ENCODE measurements at places on chromosomes 12 and 14.

DNA sequence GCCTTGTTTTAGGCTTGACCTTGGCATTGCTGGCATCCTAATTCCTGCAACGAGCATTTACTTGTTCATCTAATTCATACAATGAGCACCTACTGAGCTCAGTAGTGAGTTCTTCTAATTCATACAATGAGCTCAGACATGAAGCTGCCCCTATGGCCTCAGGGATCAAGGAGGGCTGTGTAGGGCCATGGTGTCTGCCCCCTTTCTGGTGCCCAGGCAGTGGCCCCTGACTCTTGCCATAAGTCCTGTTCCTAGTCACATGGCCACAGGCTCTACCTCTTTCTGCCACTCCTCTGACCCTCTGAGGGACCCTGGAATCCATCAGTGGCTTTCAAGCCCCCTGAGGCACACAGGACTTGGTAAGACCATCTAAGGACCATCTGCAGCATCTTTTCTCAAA, 148.8 kb downstream of the ZFP36L1 start:
- DNase-seq = no peak

DNA sequence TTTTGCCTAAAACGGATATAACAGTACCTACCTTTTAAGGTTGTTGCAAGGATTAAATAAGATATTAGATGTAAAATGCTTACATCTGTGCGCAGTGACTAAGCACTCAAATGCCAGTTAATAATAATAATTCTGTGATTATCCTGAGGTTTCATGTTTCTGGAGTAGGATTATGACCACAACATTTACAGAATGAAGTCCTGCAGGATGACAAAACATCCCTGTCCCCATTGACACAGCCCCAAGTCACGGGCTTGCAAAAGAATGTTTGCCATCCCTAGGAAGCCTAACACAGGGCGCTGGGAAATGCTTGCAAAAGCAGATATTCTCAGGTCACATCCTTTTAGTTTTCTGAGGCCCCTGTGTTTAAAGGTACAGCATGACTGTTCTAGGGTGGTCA, 20.1 kb downstream of the SUSD6 start:
- peak; percentile 19 for DNase-seq

- peak; percentile 85 for DNase-seq
These were observed 152.5 kb upstream of the BTG1 start for GRCh38 chr12:92297932-92298696.

DNA sequence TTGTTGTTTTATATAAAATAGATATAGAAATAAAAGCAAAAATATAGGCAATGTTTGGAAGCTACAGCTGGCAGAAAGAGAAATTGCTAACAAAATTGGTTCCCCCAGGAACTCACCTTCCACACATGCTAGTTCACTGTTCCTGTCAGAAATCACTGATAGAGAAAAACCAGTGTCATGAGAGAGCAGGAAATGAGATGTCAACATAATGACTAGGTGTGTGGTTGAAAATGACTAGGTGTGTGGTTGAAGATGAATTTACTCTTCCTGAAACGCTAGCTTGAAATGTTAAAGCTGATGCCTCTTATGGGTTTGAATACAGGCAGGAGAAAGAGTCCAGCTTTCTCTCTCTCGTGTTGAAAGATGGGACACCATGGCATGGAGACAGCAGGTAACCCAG, 216.3 kb downstream of the C12orf42 start:
- no peak for DNase-seq

DNA sequence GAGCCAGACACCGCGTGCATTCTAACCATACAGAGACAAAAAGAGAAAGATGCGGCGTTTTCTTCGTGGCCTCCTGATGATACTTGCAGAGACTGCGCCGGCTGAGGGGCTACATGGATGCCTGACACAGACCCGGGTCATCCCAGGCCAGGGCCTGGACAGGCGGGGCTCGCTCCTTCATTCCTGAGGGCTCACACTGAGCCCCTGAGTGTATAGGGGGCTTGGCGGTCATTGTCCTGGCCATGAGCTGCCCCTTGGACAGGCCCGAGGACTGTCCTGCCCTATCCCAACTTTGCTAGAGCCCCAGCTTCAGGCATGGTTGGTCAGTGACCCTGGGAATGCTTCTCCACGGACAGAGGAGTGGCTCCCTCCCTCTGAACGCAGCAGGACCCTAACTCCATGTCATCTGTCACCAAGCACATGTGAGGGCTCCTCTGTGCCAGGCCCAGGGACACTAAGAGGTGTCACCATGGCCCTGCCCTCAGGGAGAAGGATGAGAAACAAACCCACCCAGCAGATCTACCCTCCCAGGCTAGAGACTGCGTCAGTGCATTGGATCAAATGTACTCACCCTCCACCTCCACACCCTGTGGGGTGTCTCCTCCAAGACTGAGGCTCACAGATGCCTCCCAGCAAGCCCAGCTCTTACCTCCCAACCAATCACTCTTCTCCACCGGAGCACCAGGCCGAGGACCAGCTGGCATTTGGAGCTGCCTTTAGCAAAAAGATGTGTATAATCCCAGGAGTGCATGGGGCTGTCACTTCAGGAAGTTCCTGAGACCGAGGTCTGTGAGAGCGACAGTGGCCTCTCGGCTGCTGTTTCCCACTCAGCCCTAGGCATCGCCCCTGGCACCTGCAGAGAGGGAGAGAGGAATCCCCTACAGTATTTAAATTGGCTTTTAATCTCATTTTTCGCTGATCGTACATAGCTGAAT, 102.7 kb downstream of the DICER1 start:
- DNase-seq = no peak

DNA sequence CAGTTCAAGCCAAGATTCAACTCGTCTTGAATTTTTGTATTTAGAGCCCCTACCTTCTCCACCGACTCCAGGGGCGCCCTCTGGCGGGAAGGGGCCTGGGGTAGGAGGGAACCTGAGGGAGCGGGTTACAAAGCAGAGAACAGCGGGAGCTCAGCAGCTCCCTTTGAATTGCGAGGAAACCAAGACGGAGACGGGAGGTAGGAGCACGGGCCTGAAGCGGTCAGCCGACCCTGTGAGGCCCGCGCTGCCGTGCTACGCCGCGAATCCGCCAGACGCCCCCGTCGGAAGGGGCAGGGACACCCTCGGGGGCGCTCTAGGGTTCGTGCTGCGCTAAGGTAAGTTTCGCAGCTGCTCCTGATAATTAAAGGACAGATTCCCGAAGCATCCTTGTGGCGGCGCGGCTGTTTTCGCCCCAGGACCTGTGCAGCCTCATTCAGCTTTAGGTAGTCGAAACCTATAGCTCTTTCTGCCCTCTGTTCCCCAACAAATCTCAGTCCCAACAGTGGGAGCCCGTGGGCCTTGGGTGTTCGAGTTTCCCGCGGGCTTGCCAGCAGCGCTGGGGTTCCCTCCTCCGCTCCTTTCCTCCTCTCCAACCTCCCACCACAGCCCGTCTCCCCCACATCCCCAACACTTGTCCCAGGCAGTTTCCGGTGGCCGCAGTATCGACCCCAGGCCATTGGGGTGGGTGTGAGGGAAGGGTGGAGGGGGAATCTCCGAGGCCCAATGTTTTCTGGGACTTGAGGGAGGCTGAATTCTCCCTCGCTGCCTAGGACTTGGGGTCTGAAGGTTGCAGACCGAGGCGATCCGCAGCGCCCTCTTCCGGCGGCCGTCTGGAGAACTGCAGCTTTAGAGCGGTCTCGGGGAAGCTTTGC, 5.1 kb upstream of the NKX2-1 start:
- DNase-seq = no peak

- no peak for DNase-seq
These were observed 184.4 kb upstream of the GRIP1 start for GRCh38 chr12:66863276-66863675.

DNA sequence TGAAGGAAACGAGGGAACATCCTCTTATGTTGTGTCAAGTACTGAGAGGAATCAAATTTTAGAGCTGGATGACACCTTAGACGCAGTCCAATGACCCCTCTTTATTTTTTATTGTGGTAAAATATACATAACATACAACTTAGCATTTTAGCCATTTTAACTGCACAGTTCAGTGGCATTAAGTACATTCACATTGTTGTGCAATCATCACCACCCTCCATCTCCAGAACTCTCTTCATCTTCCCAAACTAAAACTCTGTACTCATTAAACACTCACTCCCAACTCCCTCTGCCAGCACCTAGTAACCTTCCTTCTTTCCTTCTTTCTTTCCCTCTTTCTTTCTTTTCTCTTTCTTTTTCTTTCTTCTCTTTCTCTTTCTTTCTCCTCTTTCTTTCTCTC, 97.2 kb upstream of the SLC24A4 start:
- no peak for DNase-seq

DNA sequence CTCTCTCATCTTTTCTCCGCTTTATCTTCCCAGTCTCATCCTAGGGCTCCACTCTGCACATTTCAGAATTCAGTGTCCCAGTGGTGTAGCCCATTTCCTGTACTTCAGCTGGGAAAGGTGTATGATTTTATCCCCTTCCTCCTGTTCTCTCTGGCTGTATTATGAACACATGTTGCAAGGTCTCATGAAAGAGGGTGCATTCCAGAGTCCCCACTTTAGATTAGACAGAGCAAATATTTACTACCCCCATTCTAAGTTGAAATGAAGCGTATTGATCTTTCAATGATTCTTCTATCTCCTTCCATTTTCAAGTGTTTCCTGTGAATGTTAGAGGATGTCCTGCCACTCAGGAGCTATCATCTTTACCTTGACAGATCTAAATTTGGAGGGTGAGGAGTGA, 123.2 kb downstream of the WIF1 start:
- no peak for DNase-seq

- no peak for DNase-seq
These were observed 70.1 kb upstream of the KRR1 start for GRCh38 chr12:75581515-75581914.

DNA sequence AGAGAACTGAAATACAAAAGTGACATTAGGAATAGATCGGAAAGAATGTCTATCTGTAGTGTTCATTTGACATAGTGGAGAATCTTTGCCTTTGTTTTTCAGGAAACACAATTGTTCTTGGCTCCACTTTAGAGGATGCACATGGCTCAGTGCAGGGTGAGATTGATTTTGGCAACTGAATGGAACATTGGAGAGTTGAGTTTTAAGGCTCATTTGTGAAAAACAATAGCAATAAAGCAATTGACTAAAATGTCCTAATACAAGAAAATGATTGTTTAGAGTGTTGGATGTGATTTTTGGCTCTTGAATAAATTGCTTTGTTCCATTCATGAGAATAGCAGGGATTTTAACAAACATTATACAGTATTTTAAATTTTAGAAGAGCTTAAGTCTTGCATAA, 116.4 kb downstream of the SLC38A1 start:
- no peak for DNase-seq

DNA sequence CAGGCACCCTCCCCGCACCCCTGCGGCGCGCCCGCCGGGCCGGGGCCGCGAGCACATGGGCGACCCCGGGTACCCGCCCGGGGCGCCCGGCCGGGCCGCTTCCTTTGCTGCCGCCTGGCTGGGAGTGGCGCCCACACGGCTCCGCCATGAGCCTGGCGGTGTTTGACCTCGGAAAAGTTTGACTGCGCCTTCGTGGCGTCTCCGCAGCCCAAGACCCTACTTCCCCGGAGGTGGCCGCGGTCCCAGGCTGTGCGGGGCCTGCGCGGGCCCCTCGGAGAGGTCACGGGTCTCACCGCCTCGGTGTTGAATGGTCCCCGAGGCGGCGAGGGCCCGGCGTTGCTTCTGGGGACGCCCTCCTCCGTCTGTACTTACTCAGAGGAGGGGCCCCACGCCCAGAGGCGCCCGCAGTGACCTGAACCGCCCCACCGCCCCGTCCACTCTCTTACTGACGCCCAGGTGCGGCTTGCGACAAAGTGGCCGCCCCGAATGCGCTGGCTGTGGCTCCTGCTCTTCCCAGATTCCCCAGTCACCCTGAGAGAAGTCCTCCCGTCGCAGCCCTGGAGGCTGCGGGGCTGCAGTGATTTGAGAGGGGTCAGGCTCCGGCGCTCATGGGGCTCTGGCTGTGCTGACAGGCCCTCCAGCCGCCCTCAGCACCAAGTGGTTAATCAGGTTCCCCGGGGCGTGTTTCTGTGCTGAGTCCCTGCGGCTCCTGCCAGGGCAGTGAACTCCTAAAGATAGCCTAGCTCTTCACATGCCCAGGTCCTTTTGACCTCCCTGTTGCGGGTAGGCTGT, 5.8 kb downstream of the KMT5A start:
- peak; percentile 26 for DNase-seq

GRCh38 chr14:26773906-26774593, 176.2 kb upstream of the NOVA1 start:
- DNase-seq = no peak

- peak; percentile 64 for DNase-seq
These were observed 8.1 kb downstream of the AVIL start for GRCh38 chr12:57810450-57810849.

- no peak for DNase-seq
These were observed 846.0 kb upstream of the LRFN5 start for GRCh38 chr14:40760704-40761103.

- no peak for DNase-seq
These were observed 528.2 kb downstream of the MED13L start for GRCh38 chr12:115749071-115749841.

DNA sequence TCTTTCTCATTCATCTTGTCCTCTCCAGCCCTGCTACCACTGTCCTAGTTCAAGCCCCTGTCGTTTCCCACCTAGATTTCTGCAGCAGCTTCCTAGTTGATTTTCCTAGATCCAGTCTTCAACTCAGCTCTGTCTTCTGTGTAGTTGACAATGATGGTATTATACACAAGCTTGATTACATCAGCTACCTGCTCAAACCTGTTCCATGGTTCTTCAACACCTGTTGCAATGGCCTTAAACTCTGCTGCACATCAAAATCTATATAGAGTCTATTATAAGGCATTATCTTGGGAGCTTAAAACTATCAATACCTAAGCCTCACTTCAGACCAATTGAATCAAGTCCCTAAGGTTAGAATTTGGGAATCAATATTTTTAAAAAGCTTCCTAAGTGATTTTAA, 71.7 kb upstream of the PELI2 start:
- no peak for DNase-seq

- DNase-seq = no peak
These were observed at the start of gene DHH for GRCh38 chr12:49094160-49094974. DHH (minus strand) TSS chr12:49094801; CDS start chr12:49094512, 289 bp downstream.

- peak; percentile 83 for DNase-seq
These were observed 53.1 kb upstream of the PLEKHG7 start for GRCh38 chr12:92649511-92650227.

GRCh38 chr12:7146906-7147305, 16.7 kb downstream of the CLSTN3 start:
- no peak for DNase-seq
